ENCODE measurements at places on chromosomes 3 and 15. TPM values are rescaled to one million over a fixed set of nuclear protein-coding genes. Genes with fewer than 3 reads are reported as not detected.

DNA sequence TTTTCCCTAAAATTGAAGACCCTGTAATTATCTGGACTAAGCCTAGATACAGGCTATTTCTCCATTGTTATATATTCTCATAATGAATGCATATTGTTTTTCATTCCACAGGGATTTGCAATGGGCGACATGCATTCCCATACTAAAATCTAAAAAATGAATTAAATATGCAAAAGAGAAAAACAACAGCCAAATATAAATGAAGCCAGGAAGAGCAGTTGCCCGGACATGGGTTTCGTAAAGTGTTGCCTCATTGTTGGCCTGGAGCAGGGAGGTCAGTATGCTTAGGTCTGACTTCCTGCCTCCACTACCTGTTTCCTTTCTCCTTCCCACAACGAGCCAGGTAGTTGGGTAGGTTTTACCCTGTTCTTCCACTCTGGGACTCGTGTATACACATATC is 27.1 kb upstream of the SLCO3A1 start:
- no peak for DNase-seq

DNA sequence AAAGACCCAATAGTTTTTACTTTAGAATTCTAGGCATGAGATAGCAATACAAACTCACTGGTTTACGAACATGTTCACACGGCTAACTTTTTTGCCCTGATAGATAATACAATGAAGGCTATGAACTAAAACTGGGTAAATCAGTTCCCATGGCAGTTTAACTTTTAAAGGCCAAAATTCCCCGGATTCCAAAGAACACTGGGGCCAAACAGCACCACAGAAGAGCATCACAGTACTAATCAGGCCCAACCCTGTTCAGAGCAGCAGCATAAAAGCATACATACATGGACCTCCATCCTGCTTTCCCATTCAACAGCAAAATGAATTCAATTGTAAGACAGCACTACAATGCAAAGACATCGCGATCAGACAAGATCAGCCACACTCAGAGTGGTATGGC is 540.3 kb upstream of the CCDC54 start:
- DNase-seq: no peak

GRCh38 chr3:186057594-186057993 is 51.3 kb downstream of the ETV5 start:
- no peak for DNase-seq

- DNase-seq: no peak
Observed at GRCh38 chr15:49674370-49674769, 53.5 kb downstream of the DTWD1 start.

DNA sequence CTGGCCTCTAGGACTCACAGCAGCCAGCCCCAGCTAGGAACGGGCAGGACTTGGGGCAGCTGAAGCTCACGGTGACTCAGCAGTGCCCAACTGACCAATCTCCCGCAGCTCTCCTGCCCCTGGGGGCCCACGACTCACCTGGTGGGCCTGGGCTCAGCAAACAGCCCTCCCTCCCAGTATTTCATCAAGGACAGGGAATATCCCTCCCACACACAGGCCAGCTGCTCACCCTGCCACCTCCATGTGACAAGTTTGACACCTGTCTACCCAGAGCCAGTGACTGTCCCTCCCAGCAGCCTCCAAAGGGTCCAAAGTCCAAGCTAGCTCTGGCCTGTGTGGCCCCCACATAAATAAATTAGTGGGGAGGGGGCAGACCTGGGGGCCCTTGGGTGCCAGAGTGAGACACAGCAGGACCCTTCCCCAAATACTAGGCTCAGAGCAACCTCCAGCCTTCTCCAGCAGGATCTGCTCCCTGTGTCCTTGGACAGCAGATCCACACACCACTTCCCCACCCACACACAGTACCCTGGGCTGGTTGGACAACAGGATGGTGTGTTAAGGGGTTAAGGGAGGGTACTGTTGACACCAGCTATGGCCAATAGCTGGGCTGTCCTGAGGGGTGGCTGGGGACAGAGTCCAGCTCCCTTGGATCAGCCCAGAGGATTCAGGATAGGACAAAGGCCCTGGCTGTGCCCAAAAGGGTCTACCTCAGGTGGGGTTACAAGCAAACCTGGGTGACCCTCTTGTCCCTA is 4.3 kb downstream of the GNAT1 start:
- no peak for DNase-seq

DNA sequence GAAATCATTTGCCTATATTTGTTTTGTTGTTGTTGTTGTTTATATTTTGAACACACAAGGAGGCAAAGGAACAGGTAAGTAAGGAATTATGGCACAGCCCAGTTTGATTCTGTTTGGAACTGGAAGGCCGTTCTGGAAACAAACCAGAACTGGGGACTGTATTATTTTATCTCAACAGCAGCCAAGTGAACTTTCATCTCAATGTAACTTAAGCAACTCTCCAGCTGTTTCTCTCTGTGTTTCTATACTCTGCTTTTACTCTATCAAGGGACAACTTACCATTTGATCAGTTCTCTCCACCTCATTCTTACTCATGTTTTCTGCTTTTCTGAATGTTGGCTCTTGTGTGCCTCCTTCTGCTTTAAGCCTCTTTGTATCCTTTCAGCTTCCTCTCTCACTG is 16.0 kb upstream of the WDR49 start:
- DNase-seq: no peak

DNA sequence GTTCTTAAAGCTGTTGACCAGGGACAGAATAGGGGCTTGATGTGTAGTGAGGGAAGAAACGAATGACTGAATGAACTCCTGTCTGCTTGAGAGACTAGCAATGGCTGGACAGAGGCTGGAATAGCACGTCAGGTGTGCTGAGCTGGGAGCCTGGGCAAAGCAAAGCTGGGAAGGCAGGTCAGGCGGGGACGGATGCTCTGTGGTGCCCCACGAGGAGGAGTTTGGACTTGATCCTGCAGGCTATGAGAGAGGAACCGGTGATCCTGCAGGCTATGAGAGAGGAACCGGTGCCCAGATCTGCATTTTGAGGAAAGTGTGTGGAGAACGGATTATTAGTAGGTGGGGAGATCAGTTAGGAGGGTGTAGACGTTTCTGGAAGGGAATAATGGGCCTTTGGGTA is 31.3 kb upstream of the PSTPIP1 start:
- DNase-seq: no peak

DNA sequence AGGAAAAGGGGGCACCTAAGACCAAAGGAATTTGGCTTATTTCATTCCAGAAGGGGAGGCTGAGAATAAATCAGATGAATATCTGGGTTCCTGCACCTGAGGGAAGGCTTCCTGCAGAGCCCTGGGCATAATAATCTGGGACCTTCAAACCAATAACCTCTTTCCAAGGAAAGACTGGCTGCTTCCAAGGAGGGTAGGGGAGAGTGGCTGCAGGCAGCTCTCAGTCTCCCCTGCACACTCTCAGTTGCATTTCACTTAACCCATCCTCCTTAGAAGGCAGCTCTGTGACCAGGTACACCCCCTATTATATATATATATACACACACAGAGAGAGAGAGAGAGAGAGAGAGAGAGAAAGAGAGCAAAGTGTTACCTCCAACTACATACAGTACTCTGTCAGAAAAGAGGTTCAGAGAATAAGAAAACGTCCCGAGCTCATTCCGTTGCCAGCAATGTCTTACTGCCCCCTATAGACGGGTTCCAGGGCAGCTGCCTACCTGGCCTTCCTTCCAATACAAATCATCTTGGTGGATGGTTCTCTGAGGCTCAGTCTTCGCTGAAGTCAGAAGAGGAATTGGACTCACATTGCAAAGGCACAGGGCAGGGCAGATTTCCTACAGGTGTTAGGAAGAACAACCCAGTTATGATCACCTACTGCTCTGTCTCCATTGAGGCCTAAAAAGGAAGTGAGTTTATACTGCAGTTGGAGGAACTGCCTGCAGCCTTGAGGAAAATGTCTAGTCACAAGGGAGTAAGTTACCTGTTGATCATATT is 26.1 kb downstream of the CAPN3 start:
- DNase-seq: peak; percentile 30

DNA sequence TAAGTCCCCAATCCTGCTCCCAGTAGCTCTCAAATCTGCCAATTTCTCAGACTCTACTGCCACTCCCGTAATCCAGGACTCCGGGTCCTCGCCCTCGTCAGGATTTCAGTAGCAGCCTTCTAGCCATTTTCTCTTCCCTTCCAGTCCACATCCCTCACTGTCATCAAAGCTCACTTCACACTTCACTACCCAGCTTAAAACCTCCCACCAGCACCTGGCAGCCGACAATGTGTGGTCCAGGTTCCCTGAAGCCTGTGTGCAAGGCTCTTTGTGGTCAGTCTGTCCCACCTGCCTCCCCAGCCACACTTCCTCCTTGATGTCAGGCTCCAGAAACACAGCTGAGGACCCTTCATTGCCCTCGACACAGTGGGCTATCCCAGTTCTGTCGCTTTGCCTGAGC is 304.5 kb upstream of the ROPN1 start:
- DNase-seq: no peak

DNA sequence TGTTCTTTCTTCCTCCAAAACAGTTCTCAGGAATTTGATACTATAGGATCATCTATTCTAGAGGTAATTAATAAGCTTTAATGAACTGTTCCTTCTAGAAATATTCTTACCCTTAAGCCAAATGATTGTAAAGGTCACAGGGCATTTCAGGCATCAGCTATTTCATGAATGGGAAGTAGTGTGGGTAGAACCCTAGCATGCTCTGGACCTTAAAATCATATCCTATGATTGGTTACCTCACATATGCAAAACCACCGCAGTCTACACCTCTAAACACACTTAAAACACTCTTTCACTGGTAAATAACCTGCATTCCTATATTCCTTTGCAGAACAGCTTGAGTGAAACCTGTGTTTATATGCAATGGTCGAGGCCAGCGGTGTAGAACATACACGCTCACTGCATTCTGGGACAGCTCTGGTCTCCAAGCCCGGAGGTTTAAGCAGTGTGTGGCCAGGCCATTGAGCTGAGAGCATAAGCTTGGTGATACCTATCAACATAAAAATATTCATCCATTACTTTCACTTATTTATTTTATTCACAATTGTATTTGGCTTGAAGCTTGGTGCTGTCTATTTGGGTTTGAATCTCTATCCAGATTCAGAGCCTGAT is 87.7 kb upstream of the RASGRP1 start:
- no peak for DNase-seq

DNA sequence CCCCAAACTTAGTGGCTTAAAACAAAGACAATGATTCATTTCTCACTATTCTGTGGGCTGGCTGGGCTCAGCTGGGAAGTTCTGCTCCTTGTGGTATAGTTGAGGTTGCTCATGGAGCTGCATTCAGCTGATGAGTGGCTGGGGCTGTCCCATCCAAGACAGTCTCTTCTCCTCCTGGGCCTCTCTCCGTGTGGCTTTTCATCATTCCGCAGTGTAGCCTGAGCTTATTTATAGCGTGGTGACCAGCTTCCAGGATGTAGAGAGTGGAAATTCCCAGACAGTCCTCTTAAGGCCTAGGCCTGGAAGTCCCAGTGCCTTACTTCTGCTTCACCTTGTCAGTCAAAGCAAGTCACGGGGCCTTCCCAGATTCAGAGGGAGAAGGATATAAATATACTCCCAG is 136.7 kb upstream of the DAZL start:
- DNase-seq: no peak

DNA sequence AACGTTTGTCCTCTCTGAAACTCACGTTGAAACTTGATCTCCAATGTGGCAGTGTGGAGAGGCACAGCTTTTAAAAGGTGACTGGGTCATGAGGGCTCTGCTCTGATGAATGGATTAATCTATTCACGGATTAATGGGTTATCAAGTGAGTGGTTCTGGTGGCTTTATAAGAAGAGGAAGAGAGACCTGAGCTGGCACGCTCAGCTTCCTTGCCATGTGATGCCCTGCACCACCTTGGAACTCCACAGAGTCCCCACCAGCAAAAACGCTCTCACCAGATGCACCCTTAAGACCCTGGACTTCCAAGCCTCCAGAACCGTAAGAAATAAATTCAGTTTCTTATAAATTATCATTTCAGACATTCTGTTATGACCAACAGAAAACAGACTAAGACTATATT is 2.6 kb downstream of the PPP1R2 start:
- no peak for DNase-seq

GRCh38 chr3:12159227-12159601 is 502 bp upstream of the TIMP4 start:
- DNase-seq: no peak

- no peak for DNase-seq
Observed at GRCh38 chr15:74960995-74961588, 4.5 kb upstream of the RPP25 start.

DNA sequence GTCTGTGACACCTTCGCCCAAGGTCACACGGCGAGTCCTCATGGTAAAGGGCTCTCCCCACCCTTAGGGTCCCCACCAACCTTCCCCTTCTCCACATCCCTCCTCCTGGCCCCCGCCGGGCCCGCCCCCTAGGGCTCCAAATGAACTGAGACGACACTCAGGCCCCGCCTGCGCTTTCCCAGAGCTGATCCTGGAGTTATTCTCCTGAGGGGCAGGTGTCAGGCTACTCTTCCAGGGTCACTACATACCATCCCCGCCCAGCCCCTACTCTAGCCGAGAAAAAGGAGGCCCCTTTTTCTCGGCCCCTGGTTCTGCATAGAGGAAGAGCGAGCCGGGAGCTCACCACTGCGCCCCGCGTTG is 292 bp downstream of the USP4 start:
- DNase-seq: no peak

DNA sequence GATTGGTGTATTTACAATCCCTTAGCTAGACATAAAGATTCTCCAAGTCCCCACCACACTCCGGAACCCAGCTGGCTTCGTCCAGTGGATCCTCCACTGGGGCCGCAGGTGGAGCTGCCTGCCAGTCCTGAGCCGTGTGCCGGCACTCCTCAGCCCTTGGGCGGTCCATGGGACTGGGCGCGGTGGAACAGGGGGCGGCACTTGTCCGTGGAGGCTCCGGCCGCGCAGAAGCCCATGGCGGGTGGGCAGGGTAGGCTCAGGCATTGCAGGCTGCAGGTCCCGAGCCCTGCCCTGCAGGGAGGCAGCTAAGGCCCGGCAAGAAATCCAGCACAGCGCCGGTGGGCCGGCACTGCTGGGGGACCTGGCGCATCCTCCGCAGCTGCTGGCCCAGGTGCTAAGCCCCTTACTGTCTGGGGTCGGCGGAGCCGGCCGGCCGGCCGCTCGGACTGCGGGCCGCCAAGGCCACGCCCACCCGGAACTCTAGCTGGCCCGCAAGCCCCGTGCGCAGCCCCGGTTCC is 3.5 kb upstream of the RNU5B-1 start:
- DNase-seq: no peak

GRCh38 chr3:105856605-105857004 is 12.2 kb downstream of the CBLB start:
- no peak for DNase-seq

GRCh38 chr3:101163554-101163953 is 156.8 kb downstream of the IMPG2 start:
- no peak for DNase-seq

GRCh38 chr15:92719021-92719420 is 63.4 kb upstream of the FAM174B start:
- DNase-seq: no peak

DNA sequence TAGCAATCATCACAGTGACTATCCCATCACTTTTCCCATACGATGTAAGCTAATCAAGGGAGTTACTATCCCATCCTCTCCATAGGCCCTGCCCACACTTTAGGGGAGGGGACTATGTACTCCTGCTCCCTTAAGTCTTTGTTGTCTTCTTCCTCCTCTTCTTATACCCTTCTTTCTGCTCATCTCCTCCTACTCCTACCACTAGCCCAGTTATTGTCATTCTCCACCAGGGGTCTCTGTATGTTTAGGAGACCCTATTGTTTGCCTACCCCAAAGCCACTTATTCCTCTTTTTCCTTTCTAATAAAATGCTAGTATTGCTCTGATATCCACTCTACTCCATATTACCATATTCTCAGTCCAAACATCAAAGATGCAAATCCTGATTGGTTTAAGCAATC is 27.8 kb downstream of the STAC start:
- DNase-seq: no peak

Gene WWTR1
- 298 TPM for total RNA-seq

Gene ADAMTSL3
- not detected for total RNA-seq

Gene HHATL
- not detected for total RNA-seq

Gene GOLGA8R
- total RNA-seq: 0.80 TPM

Gene SOX14
- not detected for total RNA-seq

Gene SPG11
- total RNA-seq: 55.0 TPM
